ENCODE measurements at places on chromosomes 11 and 22.

DNA sequence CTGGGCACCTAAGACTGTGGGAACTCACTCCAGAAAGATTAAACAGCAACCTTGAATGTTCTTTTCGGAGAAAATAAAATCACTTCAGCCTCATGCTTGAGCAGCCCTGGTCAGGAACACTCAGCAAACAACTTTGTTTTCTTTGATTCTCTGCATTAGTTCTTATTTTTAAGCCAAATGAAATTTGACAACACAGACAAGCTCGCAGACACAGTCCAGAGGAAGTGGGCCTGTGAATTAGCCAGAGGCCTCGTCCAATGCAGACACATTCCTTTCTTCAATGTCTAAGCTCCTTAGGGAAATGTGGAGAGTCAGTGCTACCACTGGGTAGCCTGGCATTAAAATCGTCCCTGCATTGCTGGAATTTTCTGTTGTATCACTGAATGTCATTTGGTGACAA is 62.9 kb upstream of the CSNK2A3 start:
- no peak for DNase-seq

- DNase-seq = no peak
These were observed 780 bp upstream of the ALDH3B2 start for GRCh38 chr11:67675058-67675747.

GRCh38 chr11:11976481-11977127 is 31.8 kb downstream of the DKK3 start:
- peak; percentile 76 for DNase-seq

GRCh38 chr11:64745521-64746328 is 1.8 kb upstream of the RASGRP2 start:
- peak; percentile 94 for DNase-seq

DNA sequence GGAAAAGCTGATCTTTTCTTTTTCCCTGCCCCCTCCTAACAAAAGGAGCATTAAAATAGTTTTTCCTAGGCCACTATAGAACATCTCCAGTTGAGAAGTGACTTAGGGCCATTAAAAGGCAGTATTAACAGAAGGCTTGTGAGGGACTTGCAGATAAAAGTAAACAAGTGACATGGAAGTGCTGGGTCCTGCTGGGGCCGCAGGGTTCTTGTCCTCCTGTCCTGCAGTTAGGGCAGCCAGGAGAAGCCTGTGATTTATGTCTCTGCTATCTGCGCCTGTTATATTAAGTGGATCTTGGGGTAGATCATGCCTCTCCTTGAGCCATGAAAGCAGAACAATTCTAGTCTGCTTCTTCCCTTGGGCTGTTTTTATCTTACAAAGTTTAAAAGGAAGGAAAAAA is 271.4 kb upstream of the C11orf87 start:
- no peak for DNase-seq

DNA sequence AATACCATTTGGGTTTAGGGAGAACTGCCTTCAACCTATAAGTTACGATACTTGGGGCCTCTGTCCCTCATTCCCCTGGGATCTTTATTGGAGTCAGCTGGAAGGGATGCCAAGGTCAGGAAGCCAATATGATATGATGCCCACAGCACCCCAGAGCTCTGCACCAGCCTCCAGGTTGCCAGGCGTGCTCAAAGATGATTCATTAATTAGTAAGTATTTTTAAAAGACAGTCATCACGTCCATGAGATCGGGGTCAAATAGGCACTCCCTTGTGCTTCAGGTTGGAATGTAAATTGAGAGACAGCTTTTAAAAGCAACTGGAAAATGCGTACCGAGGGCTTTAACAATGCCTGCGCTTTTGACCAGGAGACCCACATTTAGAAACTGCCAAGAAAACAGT is 57.0 kb upstream of the CD5 start:
- no peak for DNase-seq

GRCh38 chr11:81476345-81476744 is 1257.3 kb downstream of the FAM181B start:
- no peak for DNase-seq

GRCh38 chr11:62435846-62436660 is 17.2 kb downstream of the SCGB1A1 start:
- no peak for DNase-seq

DNA sequence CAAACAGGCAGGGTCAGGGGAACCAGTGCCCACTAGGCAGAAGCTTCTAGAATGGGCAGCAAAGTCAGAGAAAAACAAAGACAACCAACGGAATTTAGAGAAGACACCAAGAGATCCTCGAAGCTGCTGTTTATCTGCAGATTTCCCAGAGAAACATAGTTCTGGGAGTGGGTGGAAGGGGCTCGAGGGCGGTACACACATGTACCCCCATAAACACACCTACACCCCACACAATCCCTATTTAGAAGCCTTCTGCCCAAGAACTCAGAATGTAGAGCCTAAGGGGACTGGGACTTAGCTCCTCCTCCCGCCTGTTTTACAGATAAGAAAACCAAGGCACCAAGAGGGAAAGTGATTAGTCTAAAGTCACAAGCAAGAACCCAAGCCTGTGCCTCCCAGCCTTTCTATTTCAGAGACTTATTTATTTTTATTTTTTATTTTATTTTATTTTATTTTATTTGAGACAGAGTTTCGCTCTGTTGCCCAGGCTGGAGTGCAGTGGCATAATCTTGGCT is 6.4 kb downstream of the NPTXR start:
- no peak for DNase-seq

DNA sequence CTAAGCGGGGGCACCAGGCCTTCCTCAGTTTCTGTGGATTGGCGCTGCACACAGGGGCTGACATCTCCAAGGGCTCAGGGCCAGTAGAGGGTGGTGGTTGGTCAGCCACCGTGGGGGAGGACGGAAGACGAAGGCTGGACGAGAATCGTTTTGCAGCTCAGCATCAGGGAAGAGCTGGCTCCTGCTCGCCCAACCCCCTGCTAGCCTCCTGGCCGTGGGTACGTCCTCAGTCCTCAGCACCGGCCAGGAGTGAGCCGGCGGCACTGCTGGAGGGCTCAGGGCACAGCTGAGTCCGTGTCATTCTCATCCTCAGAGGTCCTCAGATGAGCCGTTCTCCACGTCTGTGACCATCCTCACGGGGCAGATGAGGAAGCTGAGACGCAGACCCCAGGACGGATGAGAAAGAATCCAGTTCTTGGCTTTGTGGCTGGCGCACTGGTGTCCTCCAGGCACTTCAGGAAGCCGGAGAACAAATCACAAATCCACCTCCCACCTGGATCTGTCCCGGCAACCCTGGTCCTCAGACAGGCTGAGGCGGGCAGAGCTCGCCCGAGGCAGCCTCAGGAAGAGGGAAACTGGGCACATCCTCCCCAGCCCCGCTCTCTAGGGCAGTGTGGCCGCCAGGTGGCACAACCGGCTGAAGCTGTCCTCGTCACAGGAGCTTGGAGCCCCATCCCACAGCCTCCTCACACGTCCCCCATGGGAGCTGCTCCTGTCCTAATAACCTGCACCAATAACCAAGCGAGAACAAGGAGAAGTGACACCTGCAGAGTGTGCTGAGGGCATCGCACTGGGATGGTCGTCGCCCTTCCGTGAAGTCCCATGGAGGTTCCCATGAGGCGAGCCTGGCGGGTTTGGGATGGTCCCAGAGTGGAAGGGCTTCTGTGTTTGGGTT is 393.7 kb downstream of the BRD1 start:
- DNase-seq = no peak

DNA sequence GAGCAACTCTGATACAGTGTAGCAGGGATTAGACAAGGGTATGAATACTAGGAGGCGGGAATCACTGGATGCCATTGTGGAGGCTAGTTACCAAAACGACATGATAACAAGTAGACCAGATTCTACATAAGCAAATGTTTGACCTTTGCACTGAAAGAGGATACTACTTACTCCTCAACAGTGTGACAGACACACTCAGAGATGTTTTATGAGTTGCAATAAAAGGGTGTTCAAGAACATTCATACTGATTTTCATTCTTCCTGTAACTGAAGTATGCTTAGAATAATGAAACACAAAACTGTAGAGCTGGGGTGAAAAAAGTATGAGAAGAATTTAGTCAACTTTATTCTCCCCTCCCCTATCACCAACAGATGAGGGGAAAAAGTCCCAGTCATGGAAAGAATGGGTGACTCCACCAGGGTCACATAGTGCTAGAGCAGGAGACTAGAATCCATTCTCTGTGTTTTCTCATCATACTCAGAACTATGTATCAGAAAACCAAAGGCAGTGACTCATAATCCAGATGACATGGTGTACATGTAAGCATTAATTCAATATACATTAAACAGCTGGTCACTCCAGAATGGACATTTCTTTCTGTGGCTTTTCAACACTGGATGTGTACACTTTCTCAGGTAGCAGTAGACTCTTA is 32.8 kb downstream of the ARHGAP20 start:
- DNase-seq = no peak

DNA sequence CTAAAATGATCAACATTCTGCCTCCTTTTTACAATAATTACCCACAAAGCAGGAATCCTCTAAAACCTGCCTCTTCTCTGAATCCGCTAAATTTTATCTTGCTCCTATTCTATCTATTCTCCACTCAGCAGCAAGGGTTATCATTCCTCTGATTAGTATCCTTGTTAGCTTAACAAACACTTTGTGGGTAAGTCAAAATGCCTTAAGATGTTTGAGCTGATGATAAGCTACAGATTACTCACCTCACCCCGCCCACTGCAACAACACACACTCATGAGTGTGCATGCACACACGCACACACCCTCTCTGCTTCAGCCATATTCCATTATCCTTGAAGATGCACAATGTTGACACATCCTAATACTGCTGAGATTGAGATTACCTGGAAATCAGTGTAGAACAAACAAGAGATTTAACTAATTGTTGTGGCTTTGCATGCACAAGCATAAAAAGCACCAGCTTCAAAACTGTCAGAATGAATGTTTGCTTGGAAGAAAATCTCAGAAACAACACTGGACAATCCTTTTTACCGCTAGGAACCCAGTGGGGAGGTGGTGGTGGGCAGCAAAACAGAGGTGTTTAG is 130.9 kb downstream of the BBOX1 start:
- no peak for DNase-seq

- peak; percentile 9 for DNase-seq
These were observed 10.9 kb downstream of the MUC2 start for GRCh38 chr11:1085440-1086170.

DNA sequence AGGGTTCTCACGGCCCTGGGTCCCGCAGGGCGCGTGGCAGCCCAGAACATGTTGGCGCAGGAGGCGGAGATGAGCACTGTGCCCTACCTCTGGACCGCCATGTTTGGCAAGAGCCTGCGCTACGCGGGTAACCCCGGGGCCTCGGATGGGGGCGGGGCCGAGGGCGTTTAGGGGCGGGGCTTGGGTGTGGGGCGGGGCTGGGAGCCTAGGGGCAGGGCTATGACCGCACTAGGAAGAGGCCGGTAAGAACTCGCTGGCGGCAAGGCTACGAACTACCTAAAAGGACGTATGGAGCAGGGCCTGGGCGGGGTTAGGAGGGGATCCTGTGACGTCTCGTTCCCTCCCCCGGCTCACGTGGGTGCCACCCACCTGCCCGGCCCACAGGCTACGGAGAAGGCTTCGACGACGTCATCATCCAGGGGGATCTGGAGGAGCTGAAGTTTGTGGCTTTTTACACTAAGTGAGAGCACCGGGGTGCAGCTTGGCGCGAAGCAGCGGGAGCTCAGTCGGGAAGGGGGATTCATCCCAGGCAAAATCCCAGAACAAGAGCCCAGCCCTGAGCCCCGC is 2.8 kb upstream of the LZTR1 start:
- peak; percentile 75 for DNase-seq

GRCh38 chr11:107702723-107703122 is 9.1 kb downstream of the SLN start:
- no peak for DNase-seq

DNA sequence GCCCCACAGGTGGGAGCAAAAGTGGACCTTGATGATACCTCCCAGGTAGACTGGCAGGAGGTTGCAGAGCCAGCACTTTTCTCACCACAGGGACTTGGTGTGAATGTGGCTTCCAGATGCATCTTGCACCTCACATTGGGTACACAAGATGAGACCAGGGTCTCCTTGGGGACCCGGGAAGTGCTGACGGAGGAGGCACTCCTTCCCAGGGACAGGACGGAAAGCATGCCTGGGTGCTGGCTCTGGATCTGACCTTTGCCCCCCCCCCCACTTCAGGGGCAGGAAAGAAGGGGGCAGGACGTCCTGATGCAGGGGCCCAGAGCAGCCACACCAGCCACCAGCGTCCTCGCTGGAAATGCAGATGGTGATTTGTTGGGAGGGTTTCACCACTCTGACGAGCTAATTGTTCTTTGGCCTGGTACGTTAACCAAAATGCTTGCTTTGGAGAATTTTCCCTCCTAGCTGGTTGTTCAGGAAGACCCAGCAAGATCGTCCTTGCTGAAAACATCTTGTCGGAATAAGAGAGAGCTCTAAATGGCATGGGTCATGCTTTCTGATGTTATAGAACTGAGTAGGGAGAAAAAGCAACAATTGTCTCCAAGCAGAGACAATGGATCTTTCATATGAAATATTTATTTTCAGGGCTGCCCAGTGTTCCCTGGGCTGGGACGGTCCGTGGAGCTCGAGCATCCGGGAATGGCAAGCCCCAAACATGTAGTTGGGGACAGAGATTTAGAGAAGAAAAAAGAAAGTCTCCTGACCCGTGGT is 74.4 kb upstream of the PPARA start:
- no peak for DNase-seq

DNA sequence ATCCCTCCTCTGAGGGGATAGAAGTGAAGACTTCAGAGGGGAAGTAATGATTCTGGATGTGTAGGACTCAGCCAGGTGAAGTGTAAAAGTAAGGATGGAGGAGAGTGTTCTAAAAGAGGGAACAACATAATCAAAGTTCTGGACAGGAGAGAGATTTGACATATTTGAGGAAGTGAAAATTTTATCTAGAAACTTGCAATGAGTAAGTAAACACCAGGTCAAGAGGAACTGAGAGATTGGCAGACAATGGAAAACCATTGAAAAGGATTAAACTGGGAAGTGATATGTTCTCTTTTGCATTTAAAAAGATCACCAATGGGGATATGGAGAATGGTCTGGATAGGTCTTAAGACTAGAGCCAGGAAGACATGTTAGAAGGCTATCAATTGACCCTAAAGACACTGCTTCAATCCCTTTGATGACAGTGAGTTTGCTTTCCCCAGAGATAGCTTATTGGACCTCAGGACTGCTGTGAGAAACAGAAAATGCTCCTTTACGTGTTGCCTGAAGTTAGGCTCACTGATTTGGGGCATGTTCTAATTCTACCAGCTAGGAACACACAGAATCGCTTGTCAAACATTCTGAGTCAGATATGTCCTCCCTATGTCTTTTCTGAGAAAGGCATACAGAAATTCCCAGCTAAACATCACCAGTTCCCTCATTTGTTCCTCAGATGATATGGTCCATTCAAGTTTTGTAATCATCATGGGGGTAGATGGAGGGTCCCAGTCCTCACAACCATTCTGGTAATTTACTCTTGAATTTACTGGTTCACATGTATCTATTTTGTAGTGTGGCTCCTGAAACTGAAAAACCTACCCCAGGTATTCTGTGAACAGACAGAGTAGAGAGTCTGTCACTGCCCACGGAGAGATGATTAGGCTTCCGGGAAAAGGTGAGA is 144.9 kb downstream of the MAML2 start:
- no peak for DNase-seq

DNA sequence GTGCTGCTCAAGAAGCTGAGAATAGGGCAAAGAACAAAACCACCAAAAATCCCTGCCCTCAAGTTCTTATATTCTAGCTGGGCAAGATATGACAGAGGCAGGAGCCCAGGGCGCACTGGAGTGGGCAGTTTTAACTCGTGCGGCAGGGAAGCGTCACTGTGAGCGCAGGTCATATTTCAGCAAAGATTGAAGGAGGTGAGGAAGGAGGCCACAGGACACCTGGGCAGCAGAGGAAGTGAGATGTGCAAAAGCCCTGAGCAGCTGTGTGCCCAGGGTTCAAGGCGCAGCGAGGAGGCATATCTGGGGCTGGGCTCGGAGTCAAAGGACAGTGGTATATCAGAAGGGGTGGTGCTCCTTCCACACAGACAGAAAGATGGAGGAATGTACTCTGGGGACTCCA is 13.5 kb downstream of the KCNC1 start:
- no peak for DNase-seq

All from heart left ventricle (tissue), 16 donors.